A549 treated with ZK216348 at 1 μM for 4 hours (cell line): ENCODE measurements at places on chromosomes 12 and 14. TPM values are rescaled to one million over a fixed set of nuclear protein-coding genes. Genes with fewer than 3 reads are reported as not detected.

The FOXA1 gene
- total RNA-seq = 5.3 to 10.3 TPM (median 8.2 TPM) in 5 replicates

The PPP1R36 gene
- total RNA-seq = 0.20 to 0.79 TPM (median 0.56 TPM) in 3 of 5 replicates, not detected in the others

The CEBPE gene
- total RNA-seq = 0.12 TPM in 1 of 5 replicates, not detected in the others

The PMCH gene
- total RNA-seq = not detected in 5 replicates

The MUCL1 gene
- total RNA-seq = not detected in 5 replicates
